ENCODE measurements at places on chromosomes 4 and X.

- DNase-seq = no peak
These were observed 1722.1 kb upstream of the PCDH10 start for GRCh38 chr4:131427000-131427399.

DNA sequence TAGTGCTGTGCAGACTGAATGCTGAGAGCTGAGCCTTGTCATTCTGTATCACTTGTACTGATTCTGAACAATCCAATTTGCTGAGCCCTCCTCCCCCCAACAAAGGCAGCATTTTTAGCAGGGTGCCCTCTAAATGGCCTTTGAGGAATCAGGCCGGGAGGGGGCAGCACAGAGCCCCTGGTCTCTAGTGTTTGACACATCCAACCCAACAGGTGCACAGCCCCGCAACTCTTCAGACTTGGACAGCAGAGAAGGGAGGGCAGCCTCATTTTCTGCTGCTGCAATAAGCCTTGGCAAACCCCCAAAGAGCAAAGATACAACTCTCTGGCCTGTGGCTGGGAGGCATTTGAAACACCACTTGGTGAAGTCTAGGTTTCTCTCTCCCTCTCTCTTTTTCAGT, 3.4 kb downstream of the ATP1B4 start:
- no peak for DNase-seq

GRCh38 chr4:61194571-61194970, 5.6 kb upstream of the ADGRL3 start:
- DNase-seq = peak; percentile 52

GRCh38 chr4:157821814-157822213, 351.0 kb downstream of the GASK1B start:
- DNase-seq = no peak
